ENCODE measurements at places on chromosomes 7 and 10.

- no peak for DNase-seq
Measured at GRCh38 chr10:25444266-25444665, 269.5 kb downstream of the GPR158 start.

DNA sequence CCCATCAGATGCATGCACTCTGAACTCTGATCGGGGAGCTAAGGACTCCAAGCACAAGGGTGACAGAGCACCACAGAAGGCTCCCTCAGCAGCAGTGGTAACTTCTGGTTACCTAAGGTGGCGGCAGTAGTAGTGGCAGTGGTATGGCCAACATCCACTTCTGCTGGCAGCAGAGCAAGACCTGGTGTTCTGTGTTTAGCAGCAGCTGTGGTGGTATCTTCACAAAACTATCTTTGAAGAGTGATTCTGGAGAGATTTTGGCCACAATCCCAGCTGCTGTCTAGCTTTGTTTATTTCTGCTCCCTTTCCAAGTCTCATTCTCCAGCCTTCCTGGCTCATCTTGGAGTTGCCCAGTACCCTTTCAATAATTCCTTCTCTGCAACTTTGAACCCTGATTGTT, 102.4 kb upstream of the LRGUK start:
- DNase-seq, result no peak

DNA sequence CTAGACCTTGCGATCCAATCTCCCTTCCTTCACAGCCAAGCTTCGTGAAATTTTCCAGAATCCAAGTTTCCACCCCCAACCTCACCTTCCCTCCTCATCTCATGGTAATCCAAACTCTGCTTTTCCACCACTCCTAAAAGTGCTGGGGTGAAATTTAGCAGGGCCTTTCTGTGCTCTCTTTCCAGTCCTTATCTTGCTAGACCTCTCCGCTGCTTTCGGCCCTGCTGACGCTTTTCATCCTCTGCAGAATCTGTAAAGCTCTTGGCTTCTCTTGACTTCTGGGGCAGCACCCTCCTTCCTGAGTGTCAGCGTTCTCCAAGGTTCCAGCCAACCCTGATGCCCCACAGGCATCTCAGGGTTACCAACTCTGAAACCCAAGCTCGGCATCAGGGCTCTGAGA, 7.7 kb downstream of the PLAC9 start:
- no peak for DNase-seq

GRCh38 chr7:93799750-93800357, 90.7 kb downstream of the TFPI2 start:
- peak; percentile 34 for DNase-seq

- no peak for DNase-seq
Measured at GRCh38 chr7:155193716-155194115, 104.0 kb upstream of the INSIG1 start.

GRCh38 chr7:28722684-28723083, 235.4 kb downstream of the TRIL start:
- no peak for DNase-seq
